Activated CD4-positive, alpha-beta T cell treated with anti-CD3 and anti-CD28 coated beads for 24 hours (primary cell): ENCODE measurements at places on chromosomes 1 and 21.

DNA sequence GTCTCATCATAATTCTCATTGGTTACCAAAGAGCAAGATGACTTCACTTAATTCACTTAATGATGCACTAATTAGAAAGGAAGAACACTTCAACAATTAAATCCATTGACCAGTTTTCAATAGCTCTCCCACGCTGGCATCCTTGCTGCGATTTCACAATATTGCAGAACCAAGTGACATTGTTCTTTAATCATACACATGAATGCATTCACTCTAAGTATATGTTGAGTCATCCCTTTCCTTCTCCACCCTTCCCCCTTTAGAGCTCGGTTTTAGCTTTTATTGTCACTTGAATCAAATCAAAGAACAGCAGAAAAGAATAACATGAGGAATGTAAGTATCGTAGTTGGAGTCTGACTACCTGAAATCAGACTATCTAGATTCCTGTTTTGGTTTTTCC, 233.6 kb upstream of the FMN2 start:
- no peak for DNase-seq

GRCh38 chr1:204744107-204744779, 58.7 kb upstream of the LRRN2 start:
- DNase-seq = no peak

- no peak for DNase-seq
Observed at GRCh38 chr1:60886793-60887331, 195.5 kb upstream of the NFIA start.

- DNase-seq = no peak
Observed at GRCh38 chr1:217673387-217673786, 42.2 kb downstream of the SPATA17 start.

DNA sequence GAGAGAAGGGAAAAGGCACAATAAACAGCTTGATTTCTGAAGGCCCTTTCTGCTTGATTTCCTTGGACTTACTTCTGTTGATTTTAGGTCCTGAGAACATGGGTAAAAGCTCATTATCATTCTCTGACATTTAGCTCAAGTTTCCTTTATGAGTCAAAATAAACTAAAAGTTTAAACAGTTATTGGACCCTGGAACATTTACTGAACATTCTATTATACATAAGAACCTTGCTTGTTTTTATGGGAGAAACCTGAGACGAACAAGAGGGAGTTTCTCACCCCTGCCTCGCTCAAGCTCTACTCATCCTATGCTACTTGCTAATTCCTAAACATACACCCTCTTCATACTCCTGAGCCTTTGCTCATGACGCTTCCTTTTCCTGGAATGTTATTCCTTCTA, 538.3 kb upstream of the PKN2 start:
- DNase-seq = no peak

GRCh38 chr1:8020032-8020431, 6.1 kb downstream of the ERRFI1 start:
- DNase-seq = no peak

GRCh38 chr1:94237291-94238226, at the start of gene ARHGAP29:
Gene ARHGAP29 (minus strand): TSS chr1:94237584. CDS start chr1:94231611, 5,973 bp downstream.
- peak; percentile 51 for DNase-seq

GRCh38 chr1:177922209-177922608, 47.6 kb downstream of the SEC16B start:
- no peak for DNase-seq

GRCh38 chr1:23188434-23188884, 19.8 kb upstream of the LUZP1 start:
- no peak for DNase-seq
